Right lobe of liver (tissue), 6 donors: ENCODE measurements at places on chromosomes 16 and 17. TPM values are rescaled to one million over a fixed set of nuclear protein-coding genes. Genes with fewer than 3 reads are reported as not detected.

Gene LSM12
- 30.3 TPM for total RNA-seq

Gene RNF227
- total RNA-seq: 0.55 TPM

Gene SGCA
- total RNA-seq: 1.6 TPM

Gene RASD1
- 230 TPM for total RNA-seq

- DNase-seq: no peak
These were observed 215.4 kb downstream of the CHD9NB start for GRCh38 chr16:52837251-52837650.

GRCh38 chr17:15488557-15488956 is 21.1 kb upstream of the CDRT4 start:
- DNase-seq: no peak

GRCh38 chr17:62094175-62094574 is 29.1 kb upstream of the MED13 start:
- no peak for DNase-seq

DNA sequence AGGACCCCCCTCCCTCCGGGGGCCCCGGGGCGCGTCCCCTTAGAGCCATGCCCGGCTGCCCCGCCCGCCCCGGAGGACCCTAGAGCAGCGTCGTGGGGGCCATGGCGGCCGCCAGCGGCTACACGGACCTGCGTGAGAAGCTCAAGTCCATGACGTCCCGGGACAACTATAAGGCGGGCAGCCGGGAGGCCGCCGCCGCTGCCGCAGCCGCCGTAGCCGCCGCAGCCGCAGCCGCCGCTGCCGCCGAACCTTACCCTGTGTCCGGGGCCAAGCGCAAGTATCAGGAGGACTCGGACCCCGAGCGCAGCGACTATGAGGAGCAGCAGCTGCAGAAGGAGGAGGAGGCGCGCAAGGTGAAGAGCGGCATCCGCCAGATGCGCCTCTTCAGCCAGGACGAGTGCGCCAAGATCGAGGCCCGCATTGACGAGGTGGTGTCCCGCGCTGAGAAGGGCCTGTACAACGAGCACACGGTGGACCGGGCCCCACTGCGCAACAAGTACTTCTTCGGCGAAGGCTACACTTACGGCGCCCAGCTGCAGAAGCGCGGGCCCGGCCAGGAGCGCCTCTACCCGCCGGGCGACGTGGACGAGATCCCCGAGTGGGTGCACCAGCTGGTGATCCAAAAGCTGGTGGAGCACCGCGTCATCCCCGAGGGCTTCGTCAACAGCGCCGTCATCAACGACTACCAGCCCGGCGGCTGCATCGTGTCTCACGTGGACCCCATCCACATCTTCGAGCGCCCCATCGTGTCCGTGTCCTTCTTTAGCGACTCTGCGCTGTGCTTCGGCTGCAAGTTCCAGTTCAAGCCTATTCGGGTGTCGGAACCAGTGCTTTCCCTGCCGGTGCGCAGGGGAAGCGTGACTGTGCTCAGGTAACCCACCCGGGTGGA is 759 bp downstream of the ALKBH5 start:
- peak; percentile 61 for DNase-seq

GRCh38 chr17:82351254-82351712 is 7.8 kb upstream of the TEX19 start:
- DNase-seq: no peak

DNA sequence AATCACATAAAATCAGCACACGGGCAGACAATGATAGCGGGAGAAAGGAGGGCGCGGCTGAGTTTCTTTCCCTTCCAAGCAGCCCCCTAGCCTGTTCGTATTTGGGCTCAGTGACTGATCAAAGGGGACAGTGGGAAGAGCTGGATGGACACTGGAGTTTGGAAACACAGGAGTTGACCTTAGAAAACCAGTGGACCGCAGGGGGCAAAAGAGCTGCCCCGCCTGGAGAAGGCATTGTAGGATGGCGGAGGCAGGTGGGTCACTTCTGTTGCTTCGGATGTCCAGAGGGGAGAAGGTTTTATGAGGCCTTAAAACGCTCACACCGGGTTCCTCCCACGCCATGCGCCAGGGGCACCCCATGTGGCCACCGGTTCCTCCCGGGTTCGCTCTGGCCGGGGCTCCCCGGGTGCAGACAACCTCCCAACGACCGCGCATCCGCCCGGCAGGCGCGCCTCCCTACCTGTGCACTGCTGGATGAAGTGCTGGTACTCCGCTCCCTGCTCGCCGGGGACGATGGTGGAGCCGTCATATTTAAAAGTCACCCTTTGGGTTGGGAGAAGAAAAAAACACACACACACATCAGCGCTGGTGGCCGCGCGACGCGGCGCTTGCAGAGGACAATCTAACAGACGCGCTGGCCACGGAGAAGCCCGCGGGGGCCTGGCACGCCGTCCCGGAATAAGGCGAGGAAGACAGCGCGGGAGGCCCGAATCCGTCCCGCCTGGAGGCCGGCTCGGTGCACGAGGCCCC is 662 bp downstream of the COTL1 start:
- DNase-seq: peak; percentile 69
